ENCODE measurements at places on chromosomes 4 and X.
A peak's percentile ranks its signal among the peaks of the same experiment; 100 is the strongest.

DNA sequence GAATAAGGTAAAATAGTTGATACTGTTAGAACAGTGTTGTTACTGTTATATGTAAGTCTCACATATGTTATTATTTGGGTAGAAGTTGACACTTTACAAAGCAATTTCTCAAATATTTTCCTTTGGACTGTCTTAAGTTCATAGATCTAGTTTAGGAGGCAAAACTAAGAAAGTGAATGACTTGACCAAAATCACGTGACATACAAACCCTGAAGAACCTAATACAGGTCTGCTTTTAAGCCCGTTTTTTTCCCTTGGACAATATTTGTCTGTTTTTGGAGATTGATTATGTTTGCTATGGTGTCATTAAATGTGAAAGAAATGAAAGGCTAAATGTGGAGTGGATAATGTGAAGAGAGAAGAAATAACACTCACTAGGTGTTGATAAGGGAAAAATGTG, 644.9 kb upstream of the PITX2 start:
- DNase-seq, result no peak

GRCh38 chr4:172780566-172781081, 388.0 kb upstream of the GALNT7 start:
- DNase-seq, result no peak

DNA sequence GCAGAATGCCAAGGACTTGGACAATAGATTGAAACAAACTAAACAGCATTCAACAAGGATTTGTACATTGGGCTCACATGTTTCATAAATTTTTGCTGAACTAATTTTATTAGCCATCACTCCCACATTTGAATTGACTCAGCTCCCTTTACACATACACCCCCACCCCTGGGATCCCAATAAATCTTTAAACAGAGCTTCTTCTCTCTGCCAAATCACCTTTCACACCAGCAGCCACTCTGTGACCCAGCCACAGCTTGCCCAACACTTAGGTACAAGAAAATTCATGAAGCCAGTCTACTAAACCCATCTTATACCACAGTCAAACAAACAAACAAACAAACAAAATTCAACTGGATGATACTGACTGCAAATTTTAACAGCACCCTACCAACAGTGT, 21.6 kb downstream of the PHKA2 start:
- DNase-seq, result no peak

DNA sequence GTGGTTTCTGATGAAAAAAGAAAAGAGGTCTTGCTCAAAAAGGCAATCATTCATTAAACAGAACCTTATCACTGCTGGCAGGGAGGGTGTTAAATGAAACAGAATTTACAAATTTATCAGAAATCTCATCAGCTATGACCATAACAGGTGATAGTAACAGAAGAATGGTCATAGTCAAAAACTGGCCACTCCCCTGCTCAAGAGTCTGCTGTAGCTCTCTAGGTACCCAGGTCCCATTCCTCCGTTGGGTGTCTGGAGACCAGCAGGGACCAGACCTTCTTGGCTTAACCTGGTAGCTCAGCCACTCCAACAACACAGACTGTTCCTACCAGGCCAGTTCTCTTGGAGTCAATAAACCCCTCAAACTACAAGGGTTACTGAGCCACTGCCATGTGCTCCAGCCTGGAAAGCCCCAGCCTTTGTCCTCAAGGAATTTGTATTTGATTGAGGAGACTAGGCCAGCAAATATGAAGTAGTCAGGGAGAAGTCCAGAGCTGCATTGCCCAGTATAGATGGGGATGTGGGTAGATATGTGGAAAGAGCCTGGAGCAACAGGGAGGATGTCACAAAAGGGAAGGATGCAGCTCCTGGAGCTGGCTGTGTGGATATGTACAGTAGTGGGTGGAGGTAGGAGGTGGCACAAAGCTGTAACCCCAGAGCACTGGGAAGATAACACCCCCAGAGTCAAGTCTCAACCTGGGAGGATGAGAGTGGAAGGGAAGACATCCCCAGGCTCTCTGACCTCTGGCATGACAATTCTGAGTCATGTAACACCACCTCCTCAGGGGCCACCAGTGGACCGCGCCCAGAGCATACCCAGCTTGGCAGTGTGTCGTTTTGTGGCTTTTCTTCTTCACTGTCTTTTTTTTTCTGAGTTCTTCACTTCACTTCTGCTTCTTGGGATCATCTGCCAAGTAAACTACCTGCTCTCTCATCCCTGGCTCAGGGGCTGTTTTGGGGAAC, 21.9 kb downstream of the RASL11B start:
- DNase-seq, result no peak

DNA sequence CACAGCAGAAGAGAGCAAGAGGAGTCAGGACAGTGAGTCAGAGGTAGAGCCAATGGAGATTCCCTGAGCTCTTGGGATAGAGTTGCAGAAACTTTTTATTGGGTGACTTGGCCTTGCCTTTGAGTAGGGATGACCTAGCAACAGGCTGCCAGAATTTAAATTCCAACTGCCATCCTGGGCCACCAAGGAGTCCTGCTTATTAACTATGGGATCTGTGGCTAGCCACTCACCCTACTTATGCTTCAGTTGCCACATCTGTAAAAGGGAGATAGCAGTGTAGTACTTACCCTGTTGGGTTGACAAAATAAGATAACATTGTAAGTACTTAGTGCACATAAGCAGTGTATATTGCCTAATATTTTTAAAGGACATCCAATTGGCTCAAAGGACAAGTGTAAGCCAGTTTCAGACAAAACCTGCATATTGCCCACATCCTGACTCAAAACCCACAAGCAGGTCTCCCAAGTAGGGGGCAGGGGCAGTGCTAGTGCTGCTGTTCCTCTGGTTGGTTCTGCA, 43.5 kb upstream of the TMEM164 start:
- no peak for DNase-seq

GRCh38 chr4:56906489-56907393, 959 bp upstream of the REST start:
- peak; percentile 25 for DNase-seq

DNA sequence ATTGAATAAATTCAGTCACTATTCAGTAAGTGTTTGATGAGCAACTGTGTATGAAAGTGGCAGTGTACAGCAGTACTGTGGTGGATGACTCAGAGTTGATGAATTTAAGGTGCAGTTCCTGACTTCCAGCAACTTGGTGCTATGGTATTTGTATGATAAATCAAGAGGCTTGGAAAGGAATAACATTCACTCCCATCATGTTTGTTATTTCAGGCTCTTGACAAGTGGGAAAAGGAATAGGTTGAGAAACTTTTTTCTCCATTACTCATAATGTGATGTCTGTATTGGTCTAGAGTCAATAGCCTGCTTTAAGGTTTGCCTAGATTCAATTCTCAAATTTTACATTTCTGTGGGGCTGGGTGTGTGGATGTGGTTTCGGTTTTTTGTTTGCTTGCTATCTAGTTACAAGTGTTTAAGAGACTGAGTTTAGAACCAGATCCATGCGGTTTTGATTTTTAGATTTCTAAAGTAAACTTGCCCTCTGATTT, 35.1 kb upstream of the CYP2U1 start:
- no peak for DNase-seq

DNA sequence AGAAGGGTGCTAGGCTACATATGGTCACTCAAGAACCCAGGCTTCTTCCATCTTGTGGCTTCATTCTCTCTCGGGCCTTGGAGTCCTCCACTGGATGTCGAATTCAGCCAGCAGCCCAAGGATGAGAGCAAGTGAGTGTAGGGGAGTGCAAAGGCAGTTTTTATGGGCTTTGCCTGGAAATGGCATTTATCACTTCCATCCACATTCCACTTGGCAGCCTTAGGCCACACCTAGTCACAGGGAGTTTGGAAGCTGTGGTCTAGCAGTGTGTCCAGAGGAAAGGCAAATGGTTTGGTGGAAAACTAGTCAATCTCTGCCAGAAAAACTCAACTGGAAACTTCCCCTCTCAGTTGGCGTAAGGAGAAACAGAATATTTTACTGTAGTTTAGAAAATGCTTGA, 59.0 kb downstream of the NHS start:
- no peak for DNase-seq

DNA sequence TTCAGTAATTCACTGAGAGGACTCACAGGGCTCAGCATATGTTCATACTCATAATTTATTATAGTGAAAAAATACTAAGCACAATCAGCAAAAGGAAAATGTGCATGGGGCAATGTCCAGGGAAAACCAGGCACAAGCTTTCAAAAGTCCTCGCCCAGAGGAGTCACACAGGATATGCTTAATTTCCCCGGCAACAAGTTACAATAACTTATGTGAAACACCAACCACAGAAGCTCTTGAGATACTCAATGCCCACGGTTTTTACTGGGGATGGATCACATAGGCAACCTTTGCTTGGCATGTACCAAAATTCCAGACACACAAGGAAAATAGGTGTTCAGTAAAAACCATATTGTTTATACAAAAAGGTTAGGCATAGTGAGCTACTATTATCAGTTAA, 38.5 kb upstream of the STPG2 start:
- DNase-seq, result peak; percentile 21

- DNase-seq, result peak; percentile 81
Measured at GRCh38 chr4:106369456-106370060, 980 bp upstream of the GIMD1 start.

DNA sequence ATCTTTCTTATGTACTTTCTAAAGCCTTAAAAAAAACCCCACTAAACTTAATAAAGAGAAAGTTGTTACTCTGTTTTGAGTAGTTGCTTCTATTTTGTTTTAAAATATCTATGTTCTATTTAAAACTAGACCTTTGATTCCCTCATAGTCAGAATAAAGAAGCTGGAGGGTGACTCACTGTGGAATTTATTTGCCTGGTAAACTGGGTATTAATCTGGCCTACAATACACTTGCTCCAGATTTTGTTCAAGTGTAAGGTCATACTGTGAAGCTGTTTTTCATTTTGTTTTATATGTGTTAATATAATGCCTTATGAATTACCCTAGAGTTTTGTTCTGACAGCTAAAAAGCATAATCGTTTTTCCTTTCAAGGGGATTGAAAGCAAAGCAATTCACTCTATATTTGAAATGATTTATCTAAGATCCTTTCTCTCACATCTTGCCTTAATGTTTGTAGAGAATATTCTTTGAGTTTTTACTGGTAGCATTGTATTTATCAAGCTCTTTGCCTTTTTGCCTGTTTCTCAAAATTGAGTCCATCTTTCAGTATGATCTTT, 277.4 kb upstream of the PITX2 start:
- DNase-seq, result no peak

GRCh38 chr4:123856689-123857545, 460.3 kb downstream of the SPRY1 start:
- peak; percentile 8 for DNase-seq

GRCh38 chr4:119592830-119593229, 35.8 kb downstream of the PDE5A start:
- no peak for DNase-seq

GRCh38 chr4:97238956-97239666, 904.2 kb downstream of the STPG2 start:
- DNase-seq, result no peak

DNA sequence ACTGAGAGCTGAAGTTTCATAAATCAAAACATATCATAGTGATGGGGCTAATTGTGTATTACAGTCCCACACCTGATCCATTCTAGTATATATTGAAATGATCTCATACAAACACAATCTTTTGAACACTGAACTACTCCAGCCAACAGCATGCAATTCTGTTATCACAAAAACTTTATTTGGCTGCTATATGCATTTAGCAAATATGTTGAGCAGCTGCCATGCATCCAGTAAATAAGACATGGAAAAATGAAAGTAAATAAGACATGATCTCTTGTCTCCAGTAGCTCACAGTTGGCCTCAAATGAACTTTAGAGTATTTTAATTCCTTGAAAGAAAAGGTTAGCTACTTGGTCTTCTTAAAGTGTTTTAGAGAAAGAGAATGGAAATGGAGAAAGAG, 2.1 kb downstream of the AMBN start:
- no peak for DNase-seq

- DNase-seq, result no peak
Measured at GRCh38 chr4:176293660-176294059, 24.6 kb upstream of the ASB5 start.

DNA sequence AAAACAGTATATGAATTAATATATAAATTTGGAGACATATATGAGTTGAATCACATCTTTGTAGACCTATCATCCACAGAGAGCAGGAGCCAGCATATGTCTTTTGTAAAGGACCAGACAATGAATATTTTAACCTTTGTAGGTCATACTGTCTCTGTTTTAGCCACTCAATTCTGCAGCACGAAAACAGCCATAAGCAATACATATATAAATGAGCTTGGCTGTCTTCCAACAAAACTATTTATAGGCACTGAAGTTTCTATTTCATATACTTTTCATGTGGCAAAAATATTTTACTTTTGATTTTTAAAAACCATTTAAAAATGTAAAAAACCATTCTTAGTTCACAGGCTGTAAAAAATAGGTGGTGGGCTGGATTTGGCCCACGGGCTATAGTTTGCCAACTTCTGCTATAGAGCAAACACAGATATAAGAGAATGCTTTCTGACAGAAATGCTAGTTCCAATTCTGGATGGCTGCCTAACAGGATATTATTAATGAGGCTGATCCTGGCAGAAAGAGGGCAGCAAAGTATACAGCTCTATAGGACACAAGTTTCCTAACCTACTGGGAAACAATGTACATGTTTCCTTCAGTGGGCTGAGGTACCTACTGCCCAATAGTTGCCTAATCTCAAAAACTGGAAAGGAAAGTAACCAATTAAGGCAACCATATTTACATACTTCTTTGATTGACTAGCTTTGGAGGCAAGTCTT, 58.1 kb upstream of the UCP1 start:
- DNase-seq, result no peak

DNA sequence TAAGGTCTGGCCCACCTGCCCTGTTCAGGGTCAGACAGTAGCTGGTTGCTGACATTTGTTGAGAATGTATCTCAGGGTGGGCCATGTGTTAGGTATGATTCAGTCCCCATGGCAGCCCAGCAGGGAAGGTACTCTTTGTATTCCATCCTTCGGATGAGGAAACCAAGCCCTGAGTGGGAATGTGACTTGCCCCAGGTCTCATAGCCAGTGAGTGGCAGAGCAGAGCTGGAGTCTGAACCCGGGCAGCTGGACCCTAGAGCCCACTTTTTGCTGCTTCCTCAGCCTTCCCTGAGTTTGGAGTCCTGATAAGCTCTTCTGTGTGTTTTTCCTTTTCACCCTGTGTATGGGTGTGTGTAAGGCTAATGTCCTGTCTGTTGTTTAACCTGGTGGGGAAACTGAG, 21.6 kb upstream of the UBA1 start:
- DNase-seq, result no peak

GRCh38 chrX:81537723-81538122, 335.8 kb downstream of the SH3BGRL start:
- DNase-seq, result no peak

- no peak for DNase-seq
Measured at GRCh38 chr4:3773552-3774001, 7.4 kb downstream of the ADRA2C start.
